ENCODE measurements at places on chromosomes 1 and 21.

- DNase-seq: peak; percentile 26
Measured at GRCh38 chr1:200154069-200154767, 126.7 kb downstream of the NR5A2 start.

- DNase-seq: no peak
Measured at GRCh38 chr1:14320986-14321385, 277.5 kb upstream of the KAZN start.

DNA sequence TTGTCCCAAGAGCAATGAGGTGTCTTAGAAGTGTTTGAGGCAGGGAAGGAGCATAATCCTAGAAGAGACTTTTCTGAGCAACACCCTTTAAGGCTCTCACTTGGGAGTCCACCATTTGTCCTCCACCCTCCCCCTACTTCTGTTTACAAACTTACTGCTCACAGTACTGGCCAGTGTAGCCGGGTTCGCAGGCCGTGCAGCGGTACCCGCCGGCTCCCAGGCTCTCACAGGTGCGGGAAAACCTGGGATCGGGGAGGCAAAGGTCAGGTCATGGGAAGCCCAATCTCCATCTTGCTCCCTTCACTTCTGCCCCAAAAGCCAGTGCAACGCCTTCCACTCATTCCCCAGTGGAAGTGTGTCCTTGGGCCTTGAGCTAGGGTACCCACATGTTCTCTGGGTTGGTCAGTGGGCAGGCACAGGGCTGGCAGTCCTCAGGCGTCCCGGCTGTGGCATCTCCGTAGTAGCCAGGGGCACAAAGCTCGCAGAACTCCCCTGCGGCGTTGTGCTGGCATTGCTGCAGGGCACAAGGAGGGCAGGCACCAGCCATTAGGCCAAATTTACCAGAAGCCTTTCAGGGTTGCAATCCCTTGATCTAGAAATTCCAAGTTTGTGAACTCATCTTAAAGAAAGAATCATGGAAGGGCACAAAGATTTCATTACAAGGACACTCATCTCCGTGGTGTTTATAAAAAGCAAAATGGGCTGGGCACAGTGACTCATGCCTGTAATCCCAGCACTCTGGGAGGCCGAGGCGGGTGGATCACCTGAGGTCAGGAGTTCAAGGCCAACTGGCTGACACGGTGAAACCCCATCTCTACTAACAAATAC is 49.8 kb downstream of the LDLRAD2 start:
- no peak for DNase-seq

GRCh38 chr1:8090241-8090702 is 64.2 kb upstream of the ERRFI1 start:
- DNase-seq: no peak

DNA sequence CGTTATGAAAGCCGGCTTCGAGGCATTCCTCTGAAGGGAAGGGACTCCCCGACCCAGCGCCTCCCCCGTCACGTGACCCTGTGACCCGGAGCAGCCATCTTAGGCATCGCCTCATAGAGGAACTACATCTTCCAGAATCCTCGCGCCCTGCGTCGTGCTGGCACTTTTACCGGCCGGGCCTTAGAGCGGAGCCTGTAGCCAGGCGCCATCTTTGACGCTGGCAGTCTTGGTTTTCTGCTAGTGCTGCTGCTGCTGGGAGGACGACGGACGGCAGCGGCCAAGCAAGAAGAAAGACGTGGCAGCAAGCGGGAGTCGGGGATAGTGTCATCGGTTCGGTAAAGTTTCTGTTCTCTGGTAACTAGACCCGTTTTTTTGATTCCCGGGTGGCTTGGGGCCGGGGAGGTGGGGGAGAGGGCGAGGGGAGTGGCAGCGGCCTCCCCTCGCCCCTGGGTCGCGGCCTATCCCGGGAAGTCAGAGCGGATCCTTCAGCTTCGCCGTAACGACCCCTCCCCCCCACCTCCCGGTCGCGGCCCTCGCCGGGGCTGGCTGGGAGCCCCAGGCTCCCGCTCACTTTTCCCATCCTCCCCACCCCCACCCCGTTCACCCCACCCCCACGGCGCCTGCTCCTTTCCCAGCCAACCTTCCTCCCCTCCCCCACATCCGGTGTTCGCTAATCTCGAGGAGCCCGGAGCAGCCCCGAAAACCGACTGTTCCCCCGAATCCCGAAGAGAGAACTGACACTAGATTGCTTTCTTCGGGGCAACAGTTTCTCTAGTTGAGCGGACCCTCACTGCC is at the start of the genes ZBED6 and ZC3H11A:
Gene ZBED6 (plus strand): TSS at position 183 of the 795 bp plus-strand sequence. CDS start 1,900 bp downstream, outside the sequence.
Gene ZC3H11A (plus strand): TSS at position 183 of the 795 bp plus-strand sequence. CDS start 21,448 bp downstream, outside the sequence.
- peak; percentile 97 for DNase-seq

DNA sequence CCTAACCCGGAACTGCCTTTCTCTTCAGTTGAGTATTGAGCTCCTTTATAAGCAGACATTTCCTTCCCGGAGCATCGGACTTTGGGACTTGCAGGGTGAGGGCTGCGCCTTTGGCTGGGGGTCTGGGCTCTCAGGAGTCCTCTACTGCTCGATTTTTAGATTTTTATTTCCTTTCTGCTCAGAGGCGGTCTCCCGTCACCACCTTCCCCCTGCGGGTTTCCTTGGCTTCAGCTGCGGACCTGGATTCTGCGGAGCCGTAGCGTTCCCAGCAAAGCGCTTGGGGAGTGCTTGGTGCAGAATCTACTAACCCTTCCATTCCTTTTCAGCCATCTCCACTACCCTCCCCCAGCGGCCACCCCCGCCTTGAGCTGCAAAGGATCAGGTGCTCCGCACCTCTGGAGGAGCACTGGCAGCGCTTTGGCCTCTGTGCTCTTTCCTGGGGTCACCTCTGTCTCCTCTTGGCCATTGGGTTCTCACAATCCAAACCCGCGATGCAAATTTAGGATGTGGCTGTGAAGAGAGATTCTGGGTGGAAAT is 3.7 kb downstream of the OLIG2 start:
- no peak for DNase-seq

- DNase-seq: no peak
Measured at GRCh38 chr1:61201035-61201434, 118.7 kb downstream of the NFIA start.

DNA sequence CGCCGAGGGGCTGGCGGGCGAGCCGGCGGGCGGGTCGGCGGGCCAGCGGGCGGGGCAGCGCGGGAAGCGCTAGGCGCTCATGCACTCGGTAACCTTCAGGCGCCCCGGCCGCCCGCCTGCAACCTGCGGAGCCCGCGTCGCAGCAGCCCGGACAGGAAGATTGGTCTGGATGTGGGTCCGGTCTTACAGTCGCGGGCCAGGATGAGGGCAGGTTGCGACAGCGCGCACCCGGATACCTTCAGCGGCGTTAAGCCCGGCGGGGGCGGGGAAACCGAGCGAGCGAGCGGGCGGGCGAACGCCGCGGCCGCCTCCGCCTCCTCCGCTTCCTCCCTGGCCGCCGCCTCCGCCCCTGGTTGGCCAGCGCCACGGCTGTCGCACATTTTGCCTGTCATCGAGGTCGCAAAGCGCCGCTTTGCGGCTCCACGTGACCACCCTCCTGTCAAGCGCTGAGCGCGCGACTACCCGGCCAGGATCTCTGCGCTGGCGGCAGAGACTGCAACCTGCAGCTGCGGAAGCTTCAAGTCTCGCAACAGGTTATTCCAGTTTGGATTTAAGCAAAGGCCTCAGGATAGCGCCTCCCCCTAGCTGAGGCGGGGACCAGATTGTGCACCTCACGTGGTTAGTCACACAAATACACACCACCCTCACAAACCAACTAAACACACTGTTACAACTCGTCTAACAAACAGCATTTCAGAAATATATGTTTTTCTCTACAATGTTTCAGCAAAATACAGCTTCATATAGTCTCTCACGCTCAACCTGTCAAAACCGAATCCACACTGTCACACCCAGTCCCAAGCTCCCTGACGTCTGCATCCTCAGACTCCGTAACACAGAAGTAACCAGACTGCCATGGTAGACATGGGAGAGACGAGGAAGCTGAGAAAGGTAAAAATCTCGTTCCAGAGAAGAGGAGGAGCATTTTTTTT is at the start of gene FAF1:
Gene FAF1 (minus strand): TSS at position 355 of the 932 bp plus-strand sequence. CDS start 456 bp downstream, outside the sequence.
- peak; percentile 95 for DNase-seq

GRCh38 chr1:234529095-234529949 is 50.3 kb upstream of the TARBP1 start:
- no peak for DNase-seq

DNA sequence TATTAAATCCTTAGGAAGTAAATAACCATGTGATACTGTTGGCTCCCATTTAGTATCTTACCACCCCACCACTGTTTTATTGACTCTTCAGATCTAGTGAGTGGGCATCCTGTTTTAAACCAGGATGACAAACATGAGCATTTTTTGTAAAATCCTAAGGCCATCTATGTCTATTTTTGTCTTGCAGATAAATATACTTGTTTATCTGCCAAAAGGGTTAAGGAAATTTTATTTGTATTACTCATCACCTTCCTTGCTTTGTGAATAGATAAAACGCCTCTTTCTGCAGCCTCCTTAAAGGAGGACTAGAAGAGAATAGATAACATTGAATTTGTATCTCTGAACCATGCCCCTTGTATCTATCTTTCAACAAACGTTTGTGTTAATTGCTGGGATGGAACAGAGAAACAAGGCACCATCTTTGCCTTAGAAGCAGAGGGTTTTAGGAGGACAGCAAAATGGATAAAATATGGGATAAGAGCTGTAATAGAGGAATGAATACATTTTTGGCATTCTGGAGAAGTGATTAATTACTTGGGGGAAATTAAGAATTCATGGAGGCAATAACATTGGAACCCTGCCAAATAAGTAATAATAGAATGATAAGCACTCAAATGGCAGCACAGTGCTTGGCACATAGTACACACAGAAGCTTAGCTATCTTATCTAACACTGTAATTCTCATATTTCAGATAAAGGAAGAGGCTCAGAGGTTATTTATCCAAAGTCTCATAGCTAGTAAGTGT is 14.7 kb downstream of the YTHDF2 start:
- DNase-seq: no peak

GRCh38 chr1:31523012-31523411 is 53.3 kb upstream of the TINAGL1 start:
- DNase-seq: no peak

DNA sequence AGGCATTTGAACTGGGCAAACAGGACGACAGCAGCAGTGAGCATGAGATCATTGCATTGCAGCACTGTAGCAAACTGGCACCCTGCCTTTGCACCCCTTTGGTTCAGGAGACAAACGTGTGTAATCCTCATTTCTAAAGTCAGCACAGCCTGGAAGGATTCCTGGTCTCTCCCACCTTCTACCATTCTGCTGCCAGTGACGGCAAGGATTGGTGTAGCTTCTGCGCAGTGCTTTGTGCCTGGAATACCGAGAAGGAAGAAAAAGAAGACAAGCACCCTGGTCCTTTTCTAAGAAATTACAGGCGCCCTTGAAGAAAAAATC is 805.3 kb downstream of the USP25 start:
- DNase-seq: no peak

DNA sequence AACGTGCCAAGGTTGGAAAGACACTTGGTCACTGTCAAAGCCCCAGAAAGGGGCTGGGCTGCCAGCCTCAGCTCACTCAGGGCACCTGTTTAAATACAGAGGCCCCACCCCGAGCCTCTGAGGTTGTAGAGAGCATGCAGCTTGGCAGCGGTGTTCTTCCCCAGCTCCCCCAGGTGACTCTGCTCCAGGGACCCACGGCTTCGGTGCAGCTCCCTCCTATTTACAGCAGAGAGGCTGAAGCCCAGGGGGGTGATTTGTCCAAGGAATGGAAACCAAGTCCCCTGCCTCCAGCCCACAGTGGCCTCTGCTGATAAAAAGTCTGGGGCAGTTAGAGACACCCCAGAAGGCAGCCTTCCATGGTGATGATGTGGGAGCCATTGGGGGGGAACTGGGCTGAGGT is 9.1 kb upstream of the C1QA start:
- no peak for DNase-seq

DNA sequence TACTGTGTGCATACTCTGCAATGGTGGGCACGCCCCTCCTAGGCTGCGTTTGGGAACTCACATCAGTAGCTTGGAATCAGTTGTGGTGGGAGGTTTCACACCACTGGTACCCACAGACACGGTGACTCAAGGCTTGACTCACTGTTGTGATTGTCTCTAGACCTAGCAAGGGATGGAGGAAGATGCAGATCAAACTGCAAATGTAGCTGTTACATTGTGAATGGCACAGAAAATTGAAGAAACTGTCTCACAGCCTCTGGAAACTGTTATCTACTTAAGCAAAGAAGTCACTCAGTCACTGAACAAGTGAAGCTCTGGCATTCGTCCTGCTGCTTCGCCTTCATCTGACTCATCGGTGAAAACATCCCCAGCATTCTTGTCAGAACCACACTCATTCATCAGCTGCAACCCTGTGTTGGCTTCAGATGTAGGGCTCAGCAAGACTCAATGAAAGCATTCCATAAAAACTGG is 59.5 kb downstream of the POFUT2 start:
- peak; percentile 69 for DNase-seq

DNA sequence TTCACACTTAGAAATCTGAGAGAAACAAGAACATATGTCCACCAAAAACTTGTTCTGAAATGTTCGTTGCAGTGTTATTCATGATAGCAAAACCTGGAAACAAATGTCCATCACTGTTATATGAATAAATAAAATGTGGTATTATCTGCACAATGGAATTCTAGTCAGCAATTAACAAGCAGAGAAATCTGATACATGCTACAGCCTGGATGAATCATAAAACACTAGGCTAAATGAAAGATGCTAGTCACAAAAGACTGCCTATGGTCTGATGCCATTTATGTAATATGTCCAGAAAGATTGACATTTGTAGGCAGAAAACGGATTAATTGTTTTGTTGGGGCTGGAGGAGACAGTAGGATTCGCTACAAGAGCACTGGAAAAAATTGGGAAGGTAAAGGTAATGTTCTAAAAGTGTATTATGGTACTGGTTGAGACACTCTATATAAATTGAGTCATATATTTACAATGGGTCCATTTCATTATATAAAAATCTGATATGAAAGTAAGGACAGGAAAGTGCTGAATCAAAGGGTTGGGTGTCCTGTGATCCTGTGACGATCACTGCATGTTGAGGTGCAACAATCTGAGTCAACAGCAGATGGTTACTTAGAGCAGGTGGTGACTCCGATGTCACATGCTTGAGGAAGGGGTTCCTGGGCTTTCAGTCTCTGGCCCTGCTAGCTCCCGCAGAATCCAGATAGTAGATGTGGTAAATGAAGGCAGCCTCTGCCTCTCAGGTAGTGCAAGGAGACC is 102.1 kb upstream of the NBPF4 start:
- no peak for DNase-seq

DNA sequence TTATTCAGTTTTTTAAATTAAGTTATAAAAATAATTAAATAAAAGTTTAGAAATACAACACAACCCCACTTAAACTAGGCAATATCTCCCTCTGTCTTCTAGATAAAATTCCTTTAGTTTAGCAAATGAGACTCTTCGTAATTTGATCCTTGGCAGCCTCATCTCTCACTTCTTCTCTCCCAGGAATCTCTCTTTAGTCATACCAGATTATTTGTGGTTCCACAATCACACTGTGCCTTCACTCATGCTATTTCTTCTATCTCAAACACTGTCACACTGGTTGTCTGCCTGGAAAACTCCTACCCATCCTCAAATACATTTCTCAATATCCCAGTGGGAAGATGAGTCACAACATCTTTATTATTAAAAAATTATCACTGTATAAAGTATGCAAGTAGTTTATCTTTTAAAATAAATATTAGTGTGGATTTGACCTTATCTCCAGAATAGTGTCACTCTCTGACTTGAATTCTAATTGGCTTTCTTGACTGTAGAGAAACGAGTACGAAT is 195.5 kb downstream of the KCNH1 start:
- no peak for DNase-seq
